ENCODE measurements at places on chromosomes 12 and 14.

DNA sequence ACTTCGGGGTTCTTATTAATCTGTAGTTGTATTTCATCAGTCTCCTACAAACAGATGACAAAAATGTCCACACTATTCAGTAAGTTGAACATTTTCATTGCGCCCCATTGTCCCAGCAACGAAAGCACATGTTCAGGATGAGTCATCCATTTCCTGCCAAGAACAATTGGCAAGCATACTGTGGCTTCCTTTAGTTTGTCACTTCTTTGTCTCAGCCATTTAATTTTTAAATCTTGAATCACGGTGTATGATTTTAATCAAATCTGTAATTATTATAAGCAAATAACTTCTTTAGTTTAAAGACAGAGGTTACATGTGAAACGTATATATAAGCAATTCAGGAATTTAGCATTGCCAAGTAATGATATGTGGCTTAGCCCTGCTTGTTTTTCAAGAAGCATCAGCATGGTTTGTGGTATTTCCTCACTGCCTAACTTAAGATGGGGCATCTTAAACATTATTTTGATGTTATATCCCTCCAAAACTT, 211.3 kb upstream of the KRR1 start:
- no peak for DNase-seq
- peaks cover 4% of the 10 kb centered on the region for H3K4me1 ChIP-seq
- no peak overlapping the region for H3K4me3 ChIP-seq
- peaks cover 3% of the 10 kb centered on the region for H3K27me3 ChIP-seq
- H3K36me3 ChIP-seq: no peaks in the 10 kb centered on the region
- no peak overlapping the region for H3K27ac ChIP-seq

- H3K36me3 ChIP-seq: peaks cover 1% of the 10 kb centered on the region
- H3K27ac ChIP-seq: no peak overlapping the region
- no peak overlapping the region for H3K4me3 ChIP-seq
- H3K27me3 ChIP-seq: peaks cover 17% of the 10 kb centered on the region
These were observed 41.2 kb downstream of the DIO3 start for GRCh38 chr14:101602466-101602840.

DNA sequence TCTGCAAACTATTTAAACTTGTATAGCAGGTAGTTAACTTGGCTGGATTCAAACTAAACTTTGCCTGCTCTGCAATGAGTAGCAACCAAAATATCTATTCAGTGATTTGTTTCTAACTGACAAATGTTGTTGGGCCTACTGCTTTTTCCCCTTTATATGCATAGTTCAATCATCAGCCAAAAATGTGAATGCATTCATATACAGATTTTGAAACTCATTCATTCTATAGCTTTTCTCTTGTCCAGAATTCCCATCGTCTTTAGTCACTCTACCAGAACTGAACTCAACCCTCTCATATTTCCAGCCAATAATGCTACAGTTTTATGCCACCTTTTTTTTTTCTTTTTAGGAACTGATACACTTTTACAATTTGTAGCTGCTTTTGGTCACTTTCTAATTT, 599.8 kb downstream of the RPL10L start:
- no peaks in the 10 kb centered on the region for H3K36me3 ChIP-seq
- H3K4me3 ChIP-seq: no peak overlapping the region
- no peak overlapping the region for H3K27ac ChIP-seq
- no peaks in the 10 kb centered on the region for H3K27me3 ChIP-seq
- DNase-seq: no peak

- DNase-seq: no peak
- H3K36me3 ChIP-seq: peaks cover 2% of the 10 kb centered on the region
- H3K4me1 ChIP-seq: no peaks in the 10 kb centered on the region
- H3K27me3 ChIP-seq: no peaks in the 10 kb centered on the region
- H3K4me3 ChIP-seq: no peak overlapping the region
- no peak overlapping the region for H3K27ac ChIP-seq
These were observed 63.6 kb downstream of the HELB start for GRCh38 chr12:66365718-66366490.

GRCh38 chr12:46585854-46586621, 213.5 kb upstream of the SLC38A2 start:
- H3K36me3 ChIP-seq: peaks cover 37% of the 10 kb centered on the region
- H3K4me1 ChIP-seq: peaks cover 47% of the 10 kb centered on the region
- H3K27me3 ChIP-seq: no peaks in the 10 kb centered on the region
- DNase-seq: no peak

DNA sequence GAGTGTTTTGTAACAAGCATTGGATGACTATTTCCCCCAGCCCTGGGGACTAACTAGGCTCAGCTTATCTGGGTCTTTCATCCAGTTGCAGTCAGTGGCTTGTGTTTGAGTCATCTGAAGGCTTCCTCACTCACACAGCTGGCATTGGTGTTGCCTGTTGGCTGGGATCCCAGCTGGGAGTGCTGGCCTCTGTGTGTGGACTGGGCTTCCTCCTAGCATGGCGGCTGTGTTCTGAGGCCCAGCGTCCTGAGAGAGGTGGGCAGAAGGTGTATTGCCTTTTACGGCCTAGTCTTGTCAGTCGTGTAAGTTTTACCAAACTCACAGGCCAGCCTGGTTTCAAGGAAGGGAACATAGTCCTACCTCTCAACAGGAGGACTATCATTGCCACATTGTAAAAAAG, 28.3 kb upstream of the PPP2R5C start:
- H3K27me3 ChIP-seq: peaks cover 10% of the 10 kb centered on the region
- DNase-seq: no peak
- H3K4me1 ChIP-seq: peaks cover 5% of the 10 kb centered on the region
- no peaks in the 10 kb centered on the region for H3K36me3 ChIP-seq
- H3K27ac ChIP-seq: no peak overlapping the region
- no peak overlapping the region for H3K4me3 ChIP-seq

DNA sequence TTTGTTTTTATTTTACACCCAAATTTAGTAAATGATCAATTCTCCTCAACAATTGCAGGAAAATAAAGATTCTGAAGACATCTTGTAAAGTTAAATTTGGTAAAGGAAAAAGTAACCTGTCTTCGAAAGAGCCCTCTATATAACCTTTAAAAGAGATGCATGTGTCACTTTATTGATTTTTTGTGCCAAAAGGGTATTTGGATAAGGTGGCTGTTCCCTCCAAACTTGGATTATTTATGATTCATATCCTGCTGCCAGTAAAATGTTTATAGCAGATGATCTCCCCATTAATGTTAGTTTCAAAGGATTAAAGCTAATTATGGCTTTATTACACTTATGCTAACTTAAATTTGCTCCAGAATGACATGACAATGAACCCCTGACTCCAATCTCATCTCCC, 98.8 kb downstream of the DUSP6 start:
- H3K4me3 ChIP-seq: no peak overlapping the region
- H3K36me3 ChIP-seq: no peaks in the 10 kb centered on the region
- DNase-seq: no peak
- no peaks in the 10 kb centered on the region for H3K27me3 ChIP-seq
- no peaks in the 10 kb centered on the region for H3K4me1 ChIP-seq

- no peak overlapping the region for H3K27ac ChIP-seq
- peaks cover 20% of the 10 kb centered on the region for H3K27me3 ChIP-seq
- no peaks in the 10 kb centered on the region for H3K4me1 ChIP-seq
- no peak for DNase-seq
- H3K4me3 ChIP-seq: no peak overlapping the region
- no peaks in the 10 kb centered on the region for H3K36me3 ChIP-seq
These were observed 238.6 kb upstream of the CRY1 start for GRCh38 chr12:107331912-107332311.

DNA sequence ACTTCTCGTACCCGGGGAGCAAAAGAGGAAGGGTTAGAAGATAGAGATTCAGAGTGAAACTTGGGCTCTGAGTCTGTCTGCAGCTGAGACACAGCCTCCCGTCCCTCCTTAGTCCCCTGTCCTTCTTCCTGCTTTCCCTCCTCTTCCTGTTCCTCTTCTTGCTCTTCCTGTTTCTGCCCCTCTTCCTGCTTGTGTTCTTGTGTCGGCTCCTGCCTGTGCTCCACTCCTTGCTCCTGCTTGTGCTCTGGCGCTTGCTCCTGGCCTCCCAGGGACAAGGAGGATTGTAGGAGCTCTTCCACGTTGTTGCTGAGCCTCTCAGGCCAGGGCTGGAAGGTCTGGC, 3.0 kb downstream of the ACRBP start:
- H3K27ac ChIP-seq: peak overlapping the region; percentile 50
- peaks cover 33% of the 10 kb centered on the region for H3K4me1 ChIP-seq
- H3K4me3 ChIP-seq: peak overlapping the region; percentile 71
- H3K27me3 ChIP-seq: no peaks in the 10 kb centered on the region
- peaks cover 8% of the 10 kb centered on the region for H3K36me3 ChIP-seq
- no peak for DNase-seq

DNA sequence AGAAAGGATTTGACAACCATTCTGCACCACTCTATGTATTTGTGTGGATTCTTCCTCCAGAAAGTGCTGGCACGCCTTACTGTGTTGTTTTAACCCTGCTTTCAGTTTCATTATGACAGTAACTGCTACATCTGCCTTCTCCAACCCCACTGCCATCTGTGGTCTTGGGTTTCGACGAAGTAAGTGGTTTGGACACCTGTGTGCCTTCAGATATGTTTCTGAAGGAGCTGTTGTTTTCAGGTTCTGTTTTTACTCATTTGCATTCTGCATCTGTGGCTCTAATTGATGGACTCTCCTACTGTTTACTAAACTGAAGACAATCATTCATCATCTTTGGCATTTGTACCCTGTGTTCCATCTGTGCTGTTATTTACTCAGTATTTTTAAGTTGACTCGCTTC, 4.1 kb downstream of the TSHR start:
- H3K4me3 ChIP-seq: peak overlapping the region; percentile 55
- DNase-seq: peak; percentile 71
- H3K4me1 ChIP-seq: peaks cover 33% of the 10 kb centered on the region
- H3K27me3 ChIP-seq: no peaks in the 10 kb centered on the region

GRCh38 chr14:61577506-61577931, 117.8 kb upstream of the HIF1A start:
- no peak for DNase-seq
- H3K4me1 ChIP-seq: peaks cover 6% of the 10 kb centered on the region
- no peaks in the 10 kb centered on the region for H3K27me3 ChIP-seq
- no peaks in the 10 kb centered on the region for H3K36me3 ChIP-seq

Data from memory B cell (primary cell).